ENCODE measurements at places on chromosomes 5 and 9. TPM values are rescaled to one million over a fixed set of nuclear protein-coding genes. Genes with fewer than 3 reads are reported as not detected.

The SH3PXD2B gene
- 0.66 TPM for total RNA-seq

GRCh38 chr9:137680444-137681358, 61.9 kb downstream of the EHMT1 start:
- H3K4me3 ChIP-seq: no peak overlapping the region
- H3K27ac ChIP-seq: no peak overlapping the region
- H3K36me3 ChIP-seq: peaks cover 15% of the 10 kb centered on the region
- DNase-seq: peak; percentile 20
- H3K27me3 ChIP-seq: no peaks in the 10 kb centered on the region

DNA sequence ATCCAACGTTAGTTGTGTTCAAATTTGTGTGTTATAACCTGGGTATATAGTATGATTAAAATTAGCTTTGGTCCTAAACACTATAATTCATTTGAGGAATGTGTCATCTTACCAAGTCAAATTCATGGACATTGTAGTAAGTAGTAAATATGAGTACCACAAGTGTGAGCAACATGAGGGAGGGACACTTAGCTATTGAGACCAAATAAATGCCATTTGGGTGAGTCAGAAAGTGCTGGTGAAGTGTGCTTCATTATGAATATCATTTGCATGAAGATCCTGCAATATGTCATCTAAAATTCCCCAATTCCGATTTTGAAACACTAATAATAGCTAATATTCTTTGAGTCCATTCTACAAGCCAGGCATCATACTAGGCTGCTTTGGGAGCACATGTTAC, 336.7 kb upstream of the KIF2A start:
- no peaks in the 10 kb centered on the region for H3K4me1 ChIP-seq
- no peak overlapping the region for H3K4me3 ChIP-seq
- no peak overlapping the region for H3K27ac ChIP-seq
- no peaks in the 10 kb centered on the region for H3K27me3 ChIP-seq
- DNase-seq: no peak
- H3K36me3 ChIP-seq: no peaks in the 10 kb centered on the region

The ECM2 gene
- not detected for total RNA-seq

DNA sequence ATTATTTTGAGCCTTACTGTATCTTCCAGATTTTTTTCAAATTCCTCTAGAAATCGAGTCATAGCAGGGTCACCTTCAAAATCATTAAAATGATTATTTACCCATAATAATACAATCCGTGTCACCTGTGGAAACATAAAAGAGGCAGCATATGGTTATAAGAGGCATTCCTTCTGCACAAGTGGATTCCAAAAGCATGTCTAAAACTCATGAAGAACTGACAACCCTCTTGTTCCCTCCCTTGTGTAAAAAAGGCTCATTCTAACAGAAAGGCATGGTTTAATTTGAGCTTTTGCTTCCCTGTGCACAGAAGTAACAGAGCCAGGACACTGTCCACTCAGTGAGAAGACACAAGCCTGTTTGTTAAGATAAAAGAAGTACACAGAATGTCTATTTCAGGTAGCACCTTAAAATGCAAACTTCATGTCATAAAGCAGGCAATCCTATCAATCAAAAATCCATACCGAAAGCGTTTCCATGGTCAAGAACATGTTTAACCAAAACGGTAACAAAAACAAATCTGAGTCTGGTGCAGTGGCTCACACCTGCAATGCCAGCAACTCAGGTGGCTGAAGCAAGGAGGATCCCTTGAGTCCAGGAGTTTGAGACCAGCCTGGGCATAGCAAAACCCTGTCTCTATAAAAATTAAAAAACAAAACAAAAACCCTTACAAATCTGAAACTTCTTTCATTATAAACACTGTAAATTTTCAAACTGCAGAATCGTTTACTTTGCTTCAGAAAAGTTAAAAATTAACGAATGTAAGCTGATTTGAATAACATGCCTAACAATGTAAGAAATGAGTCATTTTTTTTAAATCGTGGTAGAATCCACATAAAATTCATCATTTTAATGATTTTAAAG, 139.3 kb downstream of the RAPGEF6 start:
- H3K4me1 ChIP-seq: no peaks in the 10 kb centered on the region
- H3K27ac ChIP-seq: no peak overlapping the region
- no peak overlapping the region for H3K4me3 ChIP-seq
- DNase-seq: no peak

DNA sequence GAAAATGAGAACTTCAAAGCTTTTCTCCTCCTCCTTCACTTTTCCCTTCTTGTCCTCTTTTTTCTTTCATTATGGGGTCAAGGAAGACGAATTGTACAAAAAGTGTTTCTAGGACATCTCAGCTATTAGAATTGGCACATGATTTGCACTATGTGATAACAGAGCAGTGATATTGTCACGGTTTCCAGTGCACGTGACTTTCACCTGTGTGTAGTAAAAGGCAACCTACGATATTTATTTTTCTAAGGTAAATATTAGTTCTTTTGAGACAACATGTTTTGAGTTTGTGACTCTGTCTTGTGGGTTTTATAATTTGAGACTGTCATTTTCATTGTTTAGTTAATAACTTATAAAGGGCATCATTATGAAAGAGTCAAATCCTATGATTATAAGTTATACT, 213.1 kb downstream of the PSAT1 start:
- no peaks in the 10 kb centered on the region for H3K27me3 ChIP-seq
- H3K27ac ChIP-seq: no peak overlapping the region
- H3K4me1 ChIP-seq: no peaks in the 10 kb centered on the region
- no peak overlapping the region for H3K4me3 ChIP-seq
- H3K36me3 ChIP-seq: no peaks in the 10 kb centered on the region
- no peak for DNase-seq

The EGFLAM gene
- total RNA-seq: 0.49 TPM

DNA sequence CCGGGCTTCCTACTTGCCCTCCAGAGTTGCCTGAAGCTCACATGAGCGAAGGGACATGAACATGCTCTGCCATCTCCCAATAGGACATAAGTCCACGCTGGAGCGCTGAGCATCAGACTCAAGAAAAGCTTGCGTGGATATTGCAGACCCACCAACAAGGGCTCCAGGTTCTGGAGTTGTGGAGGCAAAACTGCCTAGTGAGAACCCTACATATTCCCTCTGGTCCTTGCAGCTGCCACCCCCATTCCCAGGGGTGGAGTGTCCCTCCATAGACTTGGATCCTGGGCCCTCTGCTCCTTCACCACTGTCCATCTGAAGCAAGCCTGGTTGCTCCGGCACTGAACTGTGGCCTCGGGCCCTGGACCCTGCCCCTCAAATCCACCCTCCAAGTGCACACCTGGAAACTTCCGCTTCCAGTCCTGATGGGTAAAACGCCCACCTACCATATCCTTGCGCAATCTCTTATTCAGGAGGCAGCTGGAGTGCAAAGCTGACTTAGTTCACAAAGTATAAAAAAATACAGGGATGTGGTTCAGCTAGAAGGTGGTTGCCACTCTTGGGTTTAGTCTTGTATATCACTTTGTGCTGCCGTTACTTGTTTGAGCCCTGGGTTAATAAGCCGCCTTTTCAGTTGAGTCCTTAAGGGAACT, 28.0 kb downstream of the HRH2 start:
- H3K4me1 ChIP-seq: peaks cover 7% of the 10 kb centered on the region
- H3K36me3 ChIP-seq: no peaks in the 10 kb centered on the region
- DNase-seq: no peak
- no peak overlapping the region for H3K4me3 ChIP-seq

DNA sequence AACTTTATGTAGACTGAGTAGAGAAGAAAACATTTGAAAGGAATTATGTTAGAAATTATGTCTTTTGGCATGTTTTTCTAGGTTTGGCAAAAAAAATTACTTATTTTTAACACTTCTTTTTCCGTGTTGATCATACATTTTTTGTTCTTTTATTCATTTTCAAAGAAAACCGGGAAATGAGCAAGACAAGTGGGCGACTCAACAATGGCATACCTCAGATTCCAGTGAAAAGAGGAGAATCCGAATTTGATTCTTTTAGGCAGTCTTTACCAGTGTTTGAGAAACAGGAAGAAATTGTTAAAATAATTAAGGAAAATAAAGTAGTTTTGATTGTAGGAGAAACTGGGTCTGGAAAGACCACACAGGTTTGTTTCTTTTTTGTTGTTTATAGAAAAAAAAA, 12.9 kb downstream of the YTHDC2 start:
- no peaks in the 10 kb centered on the region for H3K27me3 ChIP-seq
- H3K27ac ChIP-seq: no peak overlapping the region
- no peak overlapping the region for H3K4me3 ChIP-seq
- DNase-seq: no peak
- H3K4me1 ChIP-seq: no peaks in the 10 kb centered on the region
- H3K36me3 ChIP-seq: peaks cover 19% of the 10 kb centered on the region

DNA sequence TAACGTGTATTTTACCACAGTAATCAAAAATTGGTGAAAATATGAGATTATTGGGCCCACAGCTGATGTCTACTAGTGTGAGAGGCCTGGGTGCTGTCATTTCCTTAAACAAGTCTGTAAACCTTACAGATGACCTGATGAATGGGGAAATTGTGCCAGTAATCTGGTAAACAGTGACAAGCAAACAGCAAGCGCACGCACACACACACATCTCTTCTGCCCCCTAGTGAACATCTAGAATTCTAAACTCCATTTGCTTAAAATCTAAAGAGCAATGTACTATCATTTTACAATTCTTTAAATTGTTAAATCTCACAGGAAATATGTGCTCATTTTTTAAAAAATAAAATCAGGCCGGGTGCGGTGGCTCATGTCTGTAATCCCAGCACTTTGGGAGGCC, 7.5 kb upstream of the RAPGEF1 start:
- DNase-seq: no peak
- H3K4me3 ChIP-seq: no peak overlapping the region
- H3K36me3 ChIP-seq: no peaks in the 10 kb centered on the region
- peaks cover 3% of the 10 kb centered on the region for H3K4me1 ChIP-seq
- peaks cover 4% of the 10 kb centered on the region for H3K27me3 ChIP-seq

DNA sequence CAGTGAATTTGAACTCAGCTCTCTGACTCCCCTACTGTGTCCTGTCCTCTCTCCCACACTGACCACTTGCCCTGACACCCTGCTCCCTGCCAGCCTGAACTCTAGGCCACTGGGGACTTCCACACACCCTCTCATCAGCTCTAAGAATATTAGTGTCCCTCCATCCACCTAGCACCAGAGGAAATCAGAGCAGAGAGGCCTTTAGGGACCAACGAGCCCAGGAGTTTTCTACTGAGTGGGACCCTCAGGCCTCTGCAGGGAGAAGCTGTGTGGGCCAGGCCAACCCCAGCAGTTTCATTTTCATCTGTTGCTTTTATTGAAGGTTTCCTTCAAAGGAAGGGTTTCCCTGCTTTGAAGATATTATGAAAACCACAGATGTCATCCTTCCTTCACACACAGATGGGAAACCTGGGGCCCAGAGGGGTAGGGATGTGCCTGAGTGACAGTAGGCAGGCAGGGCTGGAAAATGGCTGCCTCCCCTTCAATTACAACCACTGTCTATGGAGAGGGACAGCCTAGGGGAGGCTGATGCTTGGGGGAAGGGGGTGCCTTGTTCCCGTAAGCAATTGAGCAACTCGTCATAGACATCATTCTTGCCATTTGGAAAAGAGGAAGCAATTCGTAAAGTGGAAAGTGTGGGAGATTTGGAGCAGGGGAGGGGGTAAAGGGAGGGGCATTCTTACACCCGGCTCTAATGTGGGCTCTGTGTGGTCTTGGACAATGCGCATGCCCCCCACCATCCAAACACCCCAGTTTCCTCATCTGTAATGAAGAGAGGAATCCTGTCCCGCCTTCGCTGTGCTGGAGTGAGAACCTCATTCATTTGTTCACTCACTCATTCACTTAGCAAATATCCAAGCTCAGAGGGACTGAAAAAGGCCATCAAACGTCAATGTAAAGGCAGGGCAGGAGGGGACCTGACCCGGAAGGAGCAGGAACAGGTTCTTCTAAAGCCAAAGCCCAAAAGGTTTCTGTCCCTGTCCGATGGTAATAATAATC, 3.9 kb downstream of the GLIPR2 start:
- no peak overlapping the region for H3K27ac ChIP-seq
- peaks cover 61% of the 10 kb centered on the region for H3K4me1 ChIP-seq
- no peak overlapping the region for H3K4me3 ChIP-seq
- H3K36me3 ChIP-seq: no peaks in the 10 kb centered on the region

DNA sequence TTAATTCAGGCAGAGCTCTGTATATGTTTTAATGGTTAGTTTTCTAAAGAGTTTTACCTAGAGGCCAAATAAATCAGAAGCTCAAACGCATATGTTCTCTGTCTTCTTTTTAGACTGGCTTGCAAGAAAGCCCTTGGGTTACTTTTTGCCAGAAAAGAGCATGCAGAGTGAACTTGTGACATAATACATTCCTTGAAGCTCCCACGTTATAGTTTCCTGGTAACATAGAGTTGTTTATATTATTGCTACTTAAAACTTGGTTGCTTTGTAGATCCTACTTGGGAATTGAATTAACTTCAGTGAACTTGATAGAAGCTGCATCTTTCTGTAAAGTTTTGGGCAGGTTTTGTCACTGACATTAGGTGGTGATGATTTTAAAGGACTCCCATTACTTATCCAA, 102.9 kb downstream of the C9orf152 start:
- no peaks in the 10 kb centered on the region for H3K27me3 ChIP-seq
- no peak overlapping the region for H3K27ac ChIP-seq
- no peak for DNase-seq
- no peak overlapping the region for H3K4me3 ChIP-seq
- H3K4me1 ChIP-seq: no peaks in the 10 kb centered on the region

DNA sequence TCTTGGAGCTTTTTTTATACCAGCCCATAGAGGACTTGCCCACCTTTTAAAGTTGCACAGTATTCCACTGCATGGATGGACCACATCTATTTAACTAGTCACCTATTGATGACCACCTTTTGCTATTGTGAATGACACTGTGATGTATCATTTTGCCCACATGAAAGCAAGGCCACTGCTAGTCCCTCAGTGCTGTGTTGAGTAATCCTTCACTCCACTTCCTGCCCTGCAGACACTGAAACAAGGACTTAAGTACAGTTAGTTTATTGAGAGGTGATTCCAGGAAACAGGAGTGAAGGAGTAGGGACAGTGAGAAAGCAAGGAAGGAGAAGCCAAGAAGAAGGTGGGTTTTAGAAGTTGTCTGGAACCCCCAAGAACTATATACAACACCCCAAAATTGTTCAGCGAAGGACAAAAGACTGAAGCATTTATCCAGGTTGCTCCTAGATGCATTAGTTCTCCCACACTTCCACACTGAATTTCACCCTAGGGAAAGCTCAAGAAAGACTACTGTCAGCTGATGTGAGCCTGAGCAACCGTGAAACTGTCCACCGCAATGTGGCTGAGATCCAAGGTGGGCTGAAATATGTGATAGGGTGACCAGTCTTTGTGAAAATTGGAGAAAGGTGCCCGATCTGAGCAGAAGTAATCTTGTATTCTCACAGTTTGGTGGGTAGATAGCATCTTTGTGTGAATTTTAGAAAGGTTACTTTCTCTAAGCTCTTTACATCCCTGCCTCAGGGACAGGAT, 45.2 kb upstream of the ANKRD31 start:
- no peaks in the 10 kb centered on the region for H3K4me1 ChIP-seq
- no peak overlapping the region for H3K4me3 ChIP-seq
- H3K27me3 ChIP-seq: peaks cover 10% of the 10 kb centered on the region
- no peak for DNase-seq
- no peak overlapping the region for H3K27ac ChIP-seq
- H3K36me3 ChIP-seq: no peaks in the 10 kb centered on the region

The CHSY3 gene
- not detected for total RNA-seq

- peak; percentile 75 for DNase-seq
- H3K4me3 ChIP-seq: no peak overlapping the region
Measured at GRCh38 chr5:146565764-146566367, 49.9 kb upstream of the GPR151 start.

The MYORG gene
- 0.82 TPM for total RNA-seq
